Midbrain (tissue), 1 donor: ENCODE measurements at places on chromosomes 5 and 9.
A peak's percentile ranks its signal among the peaks of the same experiment; 100 is the strongest.

- no peak for DNase-seq
Observed at GRCh38 chr9:28050941-28051340, 477.7 kb upstream of the C9orf72 start.

GRCh38 chr5:43191740-43192557, at the start of gene NIM1K:
TSS of gene NIM1K (plus strand) at chr5:43192225. CDS start at chr5:43245776, 53,551 bp downstream.
- DNase-seq: peak; percentile 90

- DNase-seq: no peak
Observed at GRCh38 chr9:113985968-113986585, 92.0 kb downstream of the AMBP start.

DNA sequence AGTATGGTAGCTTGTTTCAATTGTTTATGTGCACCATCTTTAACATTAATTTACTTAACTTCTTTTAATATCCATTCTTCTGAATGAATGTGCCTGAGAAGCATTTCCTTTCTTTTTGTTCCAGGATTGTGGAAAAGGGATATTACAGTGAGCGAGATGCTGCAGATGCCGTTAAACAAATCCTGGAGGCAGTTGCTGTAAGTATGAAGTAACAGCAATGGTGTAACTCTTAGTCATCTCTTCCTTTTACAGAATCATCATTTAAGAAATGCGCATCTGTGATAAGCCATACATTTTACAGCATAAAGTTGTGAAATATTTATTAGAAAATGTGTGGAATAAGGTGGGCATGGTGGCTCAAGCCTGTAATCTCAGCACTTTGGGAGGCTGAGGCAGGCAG, 117.7 kb downstream of the STARD4 start:
- DNase-seq: no peak
